ENCODE measurements at places on chromosomes 2 and 18.

DNA sequence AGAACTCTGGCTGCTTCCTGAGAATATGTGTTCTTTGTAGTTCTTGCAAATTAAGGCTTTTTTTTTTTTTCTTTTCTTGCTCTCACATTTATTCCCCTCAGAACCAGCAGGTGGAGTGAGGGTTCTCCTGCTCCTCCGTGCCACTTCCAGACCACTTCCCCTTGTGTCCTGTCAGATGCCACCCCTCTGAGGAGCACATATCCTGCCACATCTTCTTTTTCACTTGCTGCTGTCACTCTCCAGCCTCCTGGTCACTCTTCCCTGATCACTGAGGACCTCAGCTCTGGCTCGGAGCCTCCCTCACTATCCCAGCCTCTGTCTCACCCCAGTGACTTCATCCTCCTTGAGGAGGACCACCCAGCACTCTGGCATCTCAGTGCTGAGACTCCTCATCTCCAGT lies 100.5 kb downstream of the TACR1 start:
- no peak for DNase-seq

DNA sequence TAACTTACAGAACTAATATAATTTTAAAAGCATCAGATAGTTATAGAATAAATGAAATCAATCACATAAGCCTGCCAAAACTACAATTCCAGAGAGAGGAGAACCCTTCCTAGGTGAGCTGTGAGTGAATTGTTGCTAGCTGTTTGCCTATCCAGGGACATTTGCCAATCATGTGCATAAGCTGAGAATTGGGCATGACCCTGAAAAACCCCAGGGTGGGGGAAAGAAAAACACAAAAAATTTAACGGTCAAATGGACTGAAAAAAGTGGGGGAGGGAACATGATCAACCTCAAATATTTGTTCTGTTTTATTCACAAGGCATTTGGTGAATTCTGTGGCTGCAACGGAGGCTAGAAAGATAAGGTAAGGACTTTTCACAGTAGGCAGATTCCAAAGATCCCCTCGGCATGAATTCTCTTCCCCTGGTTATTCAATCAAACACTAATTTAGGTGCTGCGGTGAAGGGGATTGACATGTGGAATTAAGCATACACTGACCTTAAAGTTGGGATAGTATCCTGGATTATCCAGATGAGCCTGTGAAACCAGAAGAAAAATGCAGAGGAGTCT lies 203.9 kb upstream of the RGPD4 start:
- no peak for DNase-seq

DNA sequence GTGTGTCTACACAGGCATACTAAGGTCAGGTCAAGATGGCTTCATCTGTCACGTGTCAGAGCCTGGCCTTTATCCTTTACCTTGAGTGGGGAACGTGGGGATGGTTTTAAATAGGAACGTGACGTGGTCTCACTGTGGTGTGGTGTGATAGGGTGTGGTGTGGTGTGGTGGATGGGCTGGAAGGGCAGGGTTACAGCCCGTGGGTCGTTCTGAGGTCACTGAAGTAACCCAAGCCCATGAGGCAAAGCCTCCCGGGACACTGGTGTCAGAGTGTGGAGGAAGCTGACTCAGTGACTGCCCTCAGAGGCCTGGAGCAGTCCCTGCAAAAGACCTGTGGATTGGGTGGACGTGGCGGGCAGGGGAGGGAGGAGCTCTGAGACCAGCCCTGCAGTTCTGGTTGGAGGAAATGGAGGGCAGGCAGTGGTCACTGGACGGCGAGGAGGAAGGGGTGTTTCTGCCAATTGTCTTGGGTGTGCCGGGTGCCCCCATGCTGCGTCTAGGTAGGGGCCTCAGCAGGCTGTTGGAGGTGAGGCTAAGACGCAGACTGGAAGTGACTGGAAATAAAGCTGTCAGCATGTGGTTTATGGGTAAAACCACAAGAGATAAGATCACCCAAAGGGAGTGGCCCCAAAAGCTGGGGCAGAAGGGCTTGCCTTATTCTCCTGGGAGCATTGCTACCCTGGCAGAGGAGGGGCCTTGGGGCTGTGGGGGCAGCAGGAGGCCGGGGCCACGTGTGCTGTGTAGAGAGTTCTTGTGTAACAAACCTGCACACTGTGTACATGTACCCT lies 84.8 kb downstream of the SH3RF3 start:
- peak; percentile 60 for DNase-seq

- DNase-seq = no peak
Observed at GRCh38 chr18:51447351-51448342, 250.2 kb upstream of the MEX3C start.

DNA sequence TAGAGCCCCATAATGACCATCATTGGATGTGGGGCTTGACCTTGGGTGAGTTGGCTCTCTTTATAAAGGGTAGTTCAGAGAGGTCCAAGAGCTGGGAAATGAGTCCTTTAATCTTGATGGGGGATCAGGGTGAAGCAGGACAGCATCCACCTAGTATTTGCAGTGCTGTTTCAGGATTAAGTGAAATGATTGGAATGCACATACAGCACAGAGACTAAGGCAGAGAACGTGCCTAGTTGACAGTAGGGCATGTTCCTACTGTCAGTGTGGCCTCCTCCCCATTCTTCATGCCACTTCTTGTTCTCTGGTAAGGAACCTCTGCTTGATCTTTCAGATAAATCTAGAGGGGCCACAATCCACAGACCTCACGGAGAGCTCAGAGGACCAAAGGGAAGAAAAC lies 78.9 kb downstream of the TRIM43 start:
- DNase-seq = no peak

DNA sequence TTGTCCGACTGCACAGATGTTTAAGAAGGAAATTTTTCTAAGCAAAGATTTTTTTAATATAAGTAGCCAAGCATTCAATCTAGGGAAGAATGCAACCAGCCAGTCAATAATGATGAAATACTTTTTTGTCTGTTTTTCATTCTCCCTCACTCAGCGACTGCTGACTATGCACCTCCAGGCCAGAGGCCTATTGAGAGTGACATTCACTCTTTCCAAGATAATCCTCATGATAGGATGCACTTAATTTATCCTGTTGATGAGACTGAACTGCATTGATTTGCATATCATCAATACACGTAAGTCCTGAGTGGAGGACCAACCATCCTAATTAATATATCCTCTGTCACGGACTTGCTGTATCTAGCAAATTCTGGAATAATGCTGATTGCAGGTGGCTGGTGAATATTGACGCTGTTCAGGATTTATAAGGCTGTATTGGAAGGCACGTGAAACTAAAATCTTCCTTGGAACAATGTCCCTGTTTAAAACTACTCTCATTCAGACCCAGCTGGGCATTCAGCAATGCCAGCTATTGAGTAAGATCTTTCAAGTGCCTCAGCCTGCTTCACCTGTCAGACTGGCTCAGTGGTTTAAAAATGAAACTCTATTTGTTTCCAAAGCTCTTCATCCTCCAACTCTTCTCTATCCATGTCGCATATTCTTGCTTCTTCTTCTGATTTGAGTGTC lies 142.2 kb downstream of the MAP2 start:
- no peak for DNase-seq

GRCh38 chr2:72892506-72893173 lies 5.4 kb downstream of the SPR start:
- DNase-seq = peak; percentile 34

GRCh38 chr2:203599509-203599908 lies 64.4 kb upstream of the RAPH1 start:
- no peak for DNase-seq
